ENCODE measurements at places on chromosomes 2 and 18. TPM values are rescaled to one million over a fixed set of nuclear protein-coding genes. Genes with fewer than 3 reads are reported as not detected.
A peak's percentile ranks its signal among the peaks of the same experiment; 100 is the strongest.

SERPINB4 gene
- total RNA-seq = not detected

SLC30A3 gene
- not detected for total RNA-seq

TMEM17 gene
- 0.35 TPM for total RNA-seq

CYS1 gene
- total RNA-seq = 2.5 TPM

MYCN gene
- 1.7 TPM for total RNA-seq

DNA sequence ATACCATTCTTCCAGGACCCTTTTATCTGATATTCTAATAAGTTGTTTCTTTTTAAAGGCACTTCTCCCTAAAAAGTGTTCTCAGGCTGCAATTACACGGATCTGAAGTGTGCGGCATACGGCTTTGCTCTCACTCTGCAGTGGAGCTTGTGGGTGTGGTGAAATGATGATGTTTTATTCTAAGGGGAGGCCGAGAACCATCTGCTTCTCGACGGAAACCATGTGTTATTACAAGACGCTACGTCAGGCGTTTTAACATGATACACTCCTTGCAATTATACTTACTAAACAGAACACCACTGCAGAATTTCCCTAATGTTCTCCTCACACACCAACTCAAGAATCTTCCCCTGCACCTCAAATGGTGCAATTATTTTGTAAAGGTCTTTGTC lies 34.9 kb upstream of the CTDP1 start:
- no peaks in the 10 kb centered on the region for H3K36me3 ChIP-seq
- no peaks in the 10 kb centered on the region for H3K27me3 ChIP-seq
- no peak for DNase-seq
- H3K4me3 ChIP-seq = no peak overlapping the region
- no peaks in the 10 kb centered on the region for H3K4me1 ChIP-seq

DNA sequence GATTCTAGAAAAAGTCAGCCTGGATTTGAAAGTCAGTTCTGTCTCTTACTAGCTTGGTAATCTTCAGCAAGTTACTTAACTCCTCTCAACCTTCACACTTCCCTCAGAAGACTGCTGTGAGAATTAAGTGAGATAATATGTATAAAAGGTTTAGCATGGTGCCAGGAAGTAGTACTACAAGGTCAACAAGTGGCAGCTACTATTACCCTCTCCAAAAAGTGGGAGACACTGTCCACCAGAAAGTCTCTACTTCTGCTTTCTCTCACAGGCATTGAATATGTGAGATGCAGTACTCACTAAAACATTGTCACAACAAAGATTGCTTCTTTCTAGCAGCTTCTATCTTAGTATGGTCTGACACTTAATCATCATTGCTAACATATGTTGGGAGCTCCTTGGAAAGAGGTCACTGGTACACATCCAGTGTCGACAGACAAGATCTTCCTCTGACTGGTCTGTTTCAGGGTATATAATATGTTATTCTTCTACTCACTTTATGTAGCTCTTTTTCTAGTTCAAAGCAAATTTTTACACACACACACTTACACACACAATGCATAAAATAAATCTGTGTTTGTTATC lies 47.9 kb downstream of the DOCK10 start:
- no peak overlapping the region for H3K27ac ChIP-seq
- H3K4me1 ChIP-seq = no peaks in the 10 kb centered on the region
- no peaks in the 10 kb centered on the region for H3K36me3 ChIP-seq
- no peak overlapping the region for H3K4me3 ChIP-seq
- no peaks in the 10 kb centered on the region for H3K27me3 ChIP-seq
- no peak for DNase-seq

GRCh38 chr18:48851599-48851960 lies 99.2 kb downstream of the SMAD7 start:
- H3K27me3 ChIP-seq = no peaks in the 10 kb centered on the region
- no peaks in the 10 kb centered on the region for H3K4me1 ChIP-seq

- no peaks in the 10 kb centered on the region for H3K27me3 ChIP-seq
- H3K27ac ChIP-seq = peak overlapping the region; percentile 74
- DNase-seq = peak; percentile 78
- H3K4me3 ChIP-seq = no peak overlapping the region
- no peaks in the 10 kb centered on the region for H3K36me3 ChIP-seq
These were observed 16.3 kb upstream of the RMND5A start for GRCh38 chr2:86703704-86704361.

DNA sequence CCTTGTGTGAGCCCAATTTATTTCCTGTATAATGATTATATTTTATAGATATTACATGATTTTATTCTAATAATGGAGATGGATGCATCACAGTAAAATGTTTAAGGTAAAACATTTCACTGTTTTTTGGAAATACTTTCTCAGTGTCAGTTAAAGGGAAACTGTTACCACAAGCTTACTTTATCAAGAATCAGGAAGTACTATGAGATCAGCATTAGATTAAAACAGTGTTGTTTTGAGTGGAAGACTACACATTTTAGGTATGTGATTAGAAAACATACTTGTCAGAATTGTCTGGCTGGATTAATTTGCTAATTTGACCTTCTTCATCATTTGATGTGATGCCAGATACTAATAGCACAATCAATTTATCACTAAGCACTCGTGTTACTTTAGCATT lies at the start of gene HRH4:
Gene HRH4 (plus strand): TSS at position 250 of the 400 bp plus-strand sequence. CDS start 92 bp downstream, at position 342.
- no peak for DNase-seq
- no peaks in the 10 kb centered on the region for H3K27me3 ChIP-seq
- no peaks in the 10 kb centered on the region for H3K36me3 ChIP-seq

DNA sequence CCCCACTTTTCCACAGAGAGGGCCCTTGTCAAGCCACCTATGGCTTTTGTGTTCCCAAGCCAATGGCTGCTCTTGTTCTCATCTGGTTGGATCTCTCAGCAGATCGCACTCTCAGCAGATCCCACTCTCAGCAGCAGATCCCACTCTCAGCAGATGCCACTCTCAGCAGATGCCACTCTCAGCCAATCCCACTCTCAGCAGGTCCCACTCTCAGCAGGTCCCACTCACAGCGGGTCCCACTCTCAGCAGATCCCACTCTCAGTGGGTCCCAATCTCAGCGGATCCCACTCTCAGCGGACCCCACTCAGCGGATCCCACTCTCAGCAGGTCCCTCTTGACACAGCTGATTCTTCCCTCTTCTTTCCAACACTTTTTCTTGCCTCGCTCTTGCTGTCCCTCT lies 59.3 kb upstream of the MGAT4A start:
- no peaks in the 10 kb centered on the region for H3K4me1 ChIP-seq
- no peaks in the 10 kb centered on the region for H3K27me3 ChIP-seq
- no peak for DNase-seq
- no peaks in the 10 kb centered on the region for H3K36me3 ChIP-seq

- no peaks in the 10 kb centered on the region for H3K36me3 ChIP-seq
- H3K4me3 ChIP-seq = no peak overlapping the region
- no peaks in the 10 kb centered on the region for H3K27me3 ChIP-seq
- H3K27ac ChIP-seq = no peak overlapping the region
- DNase-seq = no peak
- H3K4me1 ChIP-seq = no peaks in the 10 kb centered on the region
These were observed 405.2 kb downstream of the ZEB2 start for GRCh38 chr2:144114760-144115159.

DNA sequence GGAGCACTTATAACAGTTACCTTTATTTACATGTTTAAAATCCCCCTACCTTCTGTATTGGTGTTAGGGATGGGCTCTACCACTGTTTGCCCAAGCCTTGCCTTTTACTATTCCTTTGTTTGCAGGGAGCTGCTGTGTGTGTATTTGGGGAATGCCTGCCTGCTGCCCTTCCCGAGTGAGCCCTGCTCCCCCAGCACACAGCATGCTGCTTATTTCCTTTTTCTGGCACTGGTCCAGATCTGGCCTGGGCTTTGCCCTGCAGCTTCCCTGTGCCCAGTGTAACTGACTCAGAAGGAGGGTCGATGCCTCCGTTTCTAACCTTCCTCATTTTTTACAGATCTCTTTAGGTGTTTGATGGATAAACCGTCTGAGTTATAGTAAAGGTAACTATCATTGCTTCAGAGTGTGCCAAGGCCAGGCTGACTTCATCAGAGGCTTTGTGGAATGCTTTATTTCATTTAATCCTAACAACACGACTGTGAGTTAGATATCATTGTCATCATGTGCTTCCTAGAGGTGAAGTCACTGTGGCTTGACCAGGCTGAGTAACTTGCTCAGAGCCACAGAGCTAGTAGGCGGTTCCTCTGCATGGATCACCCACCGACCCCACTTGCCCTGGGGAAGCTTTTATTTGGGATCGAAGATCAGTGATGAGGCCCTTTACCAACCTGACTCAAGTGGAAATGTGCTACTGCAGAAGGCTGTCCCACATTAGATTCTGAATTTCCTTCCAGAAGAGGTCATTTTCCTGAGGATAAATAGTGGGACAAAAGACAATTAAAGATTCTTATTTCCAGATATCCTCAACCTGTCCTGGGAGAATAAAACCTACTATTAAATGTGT lies 238.8 kb downstream of the ZNF407 start:
- no peak overlapping the region for H3K4me3 ChIP-seq
- H3K4me1 ChIP-seq = no peaks in the 10 kb centered on the region
- no peaks in the 10 kb centered on the region for H3K27me3 ChIP-seq
- H3K27ac ChIP-seq = no peak overlapping the region
- H3K36me3 ChIP-seq = no peaks in the 10 kb centered on the region

DNA sequence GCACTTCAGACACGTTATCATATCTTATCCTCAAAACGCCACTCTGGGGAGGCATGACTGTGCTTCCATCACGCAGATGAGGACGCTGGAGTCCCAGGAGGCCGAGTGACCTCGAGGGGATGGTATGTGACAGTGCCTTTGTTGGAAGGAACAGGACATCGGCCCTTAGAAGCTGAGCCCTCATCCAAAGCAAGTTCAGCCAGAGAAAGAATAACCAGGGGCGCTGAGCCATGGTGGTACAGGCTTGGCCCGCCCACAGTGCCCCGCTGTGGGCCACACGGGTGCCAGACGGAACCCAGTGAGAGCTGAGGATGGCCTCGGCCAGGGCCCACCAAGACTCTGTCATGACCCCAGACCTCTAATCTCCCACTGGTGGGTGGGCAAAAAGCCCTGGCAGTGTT lies 31.3 kb downstream of the HS1BP3 start:
- H3K27ac ChIP-seq = peak overlapping the region; percentile 71
- H3K36me3 ChIP-seq = no peaks in the 10 kb centered on the region
- no peak overlapping the region for H3K4me3 ChIP-seq
- no peaks in the 10 kb centered on the region for H3K27me3 ChIP-seq
- no peaks in the 10 kb centered on the region for H3K4me1 ChIP-seq
- no peak for DNase-seq

GRCh38 chr2:69843993-69844392 lies 14.5 kb downstream of the GMCL1 start:
- H3K27me3 ChIP-seq = no peaks in the 10 kb centered on the region
- no peak overlapping the region for H3K27ac ChIP-seq
- DNase-seq = no peak
- peaks cover 4% of the 10 kb centered on the region for H3K36me3 ChIP-seq
- H3K4me3 ChIP-seq = no peak overlapping the region

DNA sequence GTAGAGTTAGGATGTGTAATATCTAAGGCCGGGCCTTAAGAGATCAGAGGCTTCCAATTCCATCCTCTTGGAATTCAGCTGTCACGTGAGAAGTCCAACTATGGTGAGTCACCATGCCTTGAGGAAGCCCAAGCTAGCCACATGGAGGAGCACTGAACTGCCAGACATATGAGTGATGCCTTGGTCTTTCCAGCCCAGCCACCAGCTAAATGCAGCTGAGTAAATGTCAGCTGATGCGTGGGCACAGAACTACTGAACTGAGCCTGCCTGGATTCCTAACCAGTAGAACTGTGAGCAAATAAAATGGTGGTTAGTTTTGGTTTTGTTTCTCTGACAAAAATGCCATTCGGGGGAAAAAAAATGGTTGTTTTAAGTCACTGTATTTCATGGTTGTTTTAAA lies 153.7 kb upstream of the SERTAD2 start:
- H3K27me3 ChIP-seq = no peaks in the 10 kb centered on the region
- DNase-seq = no peak
- no peak overlapping the region for H3K4me3 ChIP-seq
- no peaks in the 10 kb centered on the region for H3K4me1 ChIP-seq
- no peaks in the 10 kb centered on the region for H3K36me3 ChIP-seq
- no peak overlapping the region for H3K27ac ChIP-seq

Measured in colonic mucosa (tissue), 4 donors.